ENCODE measurements at places on chromosomes 13 and 19. TPM values are rescaled to one million over a fixed set of nuclear protein-coding genes. Genes with fewer than 3 reads are reported as not detected.

The SULT2B1 gene
- total RNA-seq, result 0.31 TPM

DNA sequence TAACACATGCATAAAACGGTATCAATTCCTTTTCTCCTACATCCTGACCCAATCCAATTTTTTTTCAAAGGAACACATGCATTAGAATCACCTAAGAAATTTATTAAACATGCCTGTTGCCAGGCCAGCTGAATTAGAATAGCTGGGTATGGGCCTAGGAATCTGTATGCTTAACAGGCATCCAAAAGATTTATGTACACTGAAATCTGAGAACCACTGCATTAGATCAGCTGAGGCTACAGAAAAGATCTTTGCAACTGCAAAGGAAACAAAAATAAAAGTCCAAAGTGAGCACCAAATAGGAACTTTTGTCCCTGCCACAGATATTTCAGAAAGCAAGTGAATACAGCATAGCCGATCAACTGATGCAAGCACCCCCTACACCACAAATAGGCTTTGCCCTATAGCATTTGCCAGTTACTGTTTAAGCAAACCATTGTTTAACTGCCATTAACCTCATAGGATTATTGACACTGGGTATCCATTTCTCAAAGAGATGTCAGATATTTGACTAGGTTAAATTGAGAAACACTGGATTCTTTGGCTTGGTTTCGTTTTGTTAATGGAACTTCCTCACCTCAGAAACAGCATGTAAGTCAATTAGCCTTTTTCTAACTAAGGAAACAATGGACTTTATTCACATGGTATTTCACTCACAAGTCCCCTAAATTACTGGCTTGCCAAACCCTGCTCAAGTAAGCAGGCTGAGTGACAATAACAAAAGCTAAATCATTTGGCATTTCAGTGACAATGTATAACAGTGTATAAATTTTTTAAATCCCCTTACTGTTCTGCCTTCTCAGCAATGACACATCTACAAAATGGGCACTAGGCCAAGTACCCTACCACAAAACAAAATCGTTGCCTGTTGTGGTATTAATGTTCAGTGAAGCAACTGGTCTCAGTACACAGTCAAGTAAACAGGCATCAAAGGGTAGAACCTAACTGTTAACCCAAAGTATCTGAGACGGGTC lies 67.8 kb downstream of the SUCLA2 start:
- peak; percentile 36 for DNase-seq

DNA sequence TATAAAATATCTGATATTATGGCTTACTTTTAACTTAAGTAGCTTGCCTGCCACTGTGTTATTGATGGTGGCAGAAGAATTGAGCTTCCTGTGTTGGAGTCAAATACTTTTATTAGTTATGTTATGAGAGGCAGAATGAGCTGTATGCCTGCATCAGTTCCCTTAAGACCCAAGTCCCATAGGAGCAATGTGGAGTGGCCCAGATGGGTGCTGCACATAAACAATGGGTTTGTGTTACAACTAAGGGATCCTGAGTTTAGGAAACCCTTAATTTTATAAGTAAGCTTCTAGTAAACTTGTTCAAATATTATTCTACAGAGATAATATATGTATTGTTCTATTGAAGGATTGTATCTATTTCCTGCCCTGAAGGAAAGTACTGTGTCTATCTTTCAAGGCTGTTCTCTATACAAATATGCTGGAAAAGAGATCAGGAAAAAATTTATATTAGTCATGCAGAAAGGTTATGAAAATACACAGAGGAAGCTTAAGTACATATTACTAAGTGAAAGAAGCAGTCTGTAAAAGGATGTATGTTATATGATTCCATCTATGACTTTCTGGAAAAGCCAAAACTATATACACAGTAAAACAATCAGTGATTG lies 2018.0 kb upstream of the PCDH20 start:
- DNase-seq, result peak; percentile 62

DNA sequence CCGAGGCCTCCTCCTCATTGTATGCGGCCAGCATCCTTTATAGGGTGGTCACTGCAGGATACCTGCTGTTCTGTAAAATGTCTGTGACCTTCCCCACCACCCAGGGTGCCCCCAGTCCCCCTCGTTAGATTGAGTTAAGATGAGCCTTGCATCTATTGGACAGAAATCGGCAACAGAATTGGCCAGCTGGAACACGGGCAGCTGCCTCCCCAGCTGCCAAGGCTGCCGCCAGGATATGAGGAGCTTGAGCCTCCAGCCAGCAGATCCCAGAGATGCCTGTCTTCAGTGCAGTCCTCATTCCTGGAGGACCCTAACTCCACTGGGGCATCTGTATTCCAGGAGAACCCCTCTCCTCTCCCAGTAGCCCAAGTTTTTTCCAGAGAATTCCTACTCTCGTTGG lies 463.0 kb downstream of the TSHZ3 start:
- no peak for DNase-seq

GRCh38 chr13:36912369-36912768 lies 7.7 kb downstream of the SMAD9 start:
- DNase-seq, result no peak

The CYP2S1 gene
- 11.1 TPM for total RNA-seq

GRCh38 chr13:70568571-70568970 lies 460.3 kb upstream of the KLHL1 start:
- peak; percentile 16 for DNase-seq

The CGB5 gene
- total RNA-seq, result 6.5 TPM

- DNase-seq, result no peak
These were observed 50.0 kb downstream of the MZT1 start for GRCh38 chr13:72677431-72677830.

- DNase-seq, result no peak
These were observed 791 bp downstream of the TMED1 start for GRCh38 chr19:10835089-10835753.

Measured in astrocyte (in vitro differentiated cells and primary cell).